SK-MEL-5 (cell line): ENCODE measurements at places on chromosomes 12 and 14.

GRCh38 chr12:948238-948637 is 1.3 kb downstream of the RAD52 start:
- no peak for DNase-seq

GRCh38 chr14:32469388-32470160 is 140.5 kb downstream of the AKAP6 start:
- DNase-seq = peak; percentile 68

DNA sequence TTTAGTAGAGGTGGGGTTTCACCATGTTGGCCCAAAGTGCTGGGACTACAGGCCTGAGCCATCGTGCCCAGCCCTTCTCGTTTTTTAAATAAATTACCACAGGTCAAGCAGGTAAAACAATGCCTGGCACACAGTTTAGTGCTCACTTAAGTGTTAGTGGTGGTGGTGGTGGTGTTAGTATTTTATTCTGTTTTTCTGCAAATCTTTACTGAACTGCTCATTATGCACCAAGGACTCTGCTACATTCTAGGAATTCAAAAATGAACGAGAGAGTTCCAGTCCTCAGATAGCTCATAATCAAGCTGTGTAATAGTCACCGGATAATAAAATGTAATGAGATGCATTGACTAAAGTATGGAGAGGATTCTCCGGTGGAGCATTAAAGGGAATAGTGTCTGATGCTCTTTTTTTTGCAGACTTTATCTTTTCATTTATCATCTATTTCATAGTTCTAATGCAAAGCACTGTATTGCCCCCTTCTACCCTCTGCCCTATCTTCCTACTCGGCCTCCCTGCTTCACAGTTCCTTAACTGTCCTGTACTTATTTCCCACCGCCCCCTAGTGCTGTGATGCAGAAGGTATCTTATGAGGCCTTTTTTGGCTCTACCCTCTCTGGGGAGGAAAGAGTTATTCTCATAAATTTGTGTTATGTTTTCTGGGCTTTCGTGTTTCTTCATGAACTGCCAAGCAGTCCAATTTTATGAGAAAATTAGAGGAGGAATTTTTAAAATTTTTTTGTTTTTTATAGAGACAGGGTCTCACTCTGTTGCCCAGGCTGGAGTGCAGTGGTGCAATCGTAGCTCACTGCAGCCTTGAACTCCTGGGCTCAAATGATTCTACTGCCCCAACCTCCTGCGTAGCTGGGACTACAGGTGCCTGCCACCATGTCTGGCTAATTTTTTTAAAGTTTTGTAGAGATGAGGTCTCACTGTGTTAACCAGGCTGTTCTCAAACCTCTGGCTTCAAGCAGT is 1.0 kb downstream of the ITFG2 start:
- peak; percentile 86 for DNase-seq

DNA sequence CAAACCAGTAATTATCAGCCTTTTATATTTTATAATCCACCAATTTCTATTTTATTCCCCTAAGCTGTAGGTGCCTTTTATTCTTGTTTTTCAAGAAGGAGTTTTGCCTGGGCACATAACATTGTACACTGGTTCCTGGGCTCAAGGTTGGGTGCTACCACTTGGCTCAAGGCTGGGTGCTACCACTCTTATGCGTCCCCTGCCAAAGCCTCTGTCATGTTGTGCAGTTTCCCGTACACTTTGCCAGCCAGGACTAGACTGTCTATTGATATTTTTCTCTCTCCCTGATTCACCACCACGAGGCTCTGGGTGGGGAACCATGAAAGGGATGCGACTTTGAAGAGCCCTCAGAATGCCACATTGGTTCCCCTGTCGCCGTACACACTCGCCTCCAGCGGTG is 52.5 kb upstream of the VASH1 start:
- no peak for DNase-seq

DNA sequence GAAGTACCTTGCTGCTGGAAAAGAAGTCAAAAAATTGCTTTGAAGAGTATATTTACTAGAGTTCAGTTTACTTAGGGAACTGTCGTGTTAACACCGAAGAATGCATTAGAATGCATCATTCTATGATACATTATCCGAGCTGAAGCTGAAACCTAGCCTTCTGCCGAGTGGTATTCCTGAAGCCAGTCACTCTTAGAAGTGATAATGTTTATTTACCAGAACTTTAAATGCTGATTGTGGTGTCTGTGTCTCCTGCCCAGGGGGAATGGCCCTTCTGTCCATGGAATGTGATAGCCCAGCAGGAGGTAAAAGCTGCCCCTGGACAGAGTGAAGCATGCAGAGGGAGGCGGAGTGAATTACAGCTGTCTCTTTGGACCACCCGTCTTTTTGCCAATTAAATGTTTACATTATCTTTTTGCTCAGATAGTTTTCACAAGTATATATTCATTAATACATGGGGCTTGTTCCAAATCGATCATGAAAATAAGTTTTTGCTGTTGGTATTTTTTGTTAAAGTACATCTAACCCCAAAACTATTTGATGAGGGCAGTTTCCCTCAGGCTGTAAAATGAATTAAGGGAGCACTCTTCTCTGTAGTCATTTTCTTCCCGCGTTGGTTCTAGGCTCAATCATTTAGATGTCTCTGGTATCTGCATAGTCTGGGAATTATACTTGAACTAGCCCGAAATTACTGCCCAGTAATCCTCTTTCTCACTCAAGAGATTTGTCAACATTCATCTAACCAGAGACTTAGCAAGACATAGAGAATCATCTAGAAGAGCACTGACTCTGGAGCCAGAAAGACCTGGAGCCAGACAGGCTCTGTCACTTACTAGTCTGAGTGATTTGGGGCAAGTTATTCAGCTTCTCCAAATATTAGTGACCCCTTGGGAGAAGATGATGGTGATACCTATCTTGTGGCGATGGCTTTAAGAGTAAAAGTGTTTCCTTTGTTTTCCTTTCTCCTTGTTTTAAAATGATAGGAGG is 147.6 kb downstream of the CRADD start:
- no peak for DNase-seq

DNA sequence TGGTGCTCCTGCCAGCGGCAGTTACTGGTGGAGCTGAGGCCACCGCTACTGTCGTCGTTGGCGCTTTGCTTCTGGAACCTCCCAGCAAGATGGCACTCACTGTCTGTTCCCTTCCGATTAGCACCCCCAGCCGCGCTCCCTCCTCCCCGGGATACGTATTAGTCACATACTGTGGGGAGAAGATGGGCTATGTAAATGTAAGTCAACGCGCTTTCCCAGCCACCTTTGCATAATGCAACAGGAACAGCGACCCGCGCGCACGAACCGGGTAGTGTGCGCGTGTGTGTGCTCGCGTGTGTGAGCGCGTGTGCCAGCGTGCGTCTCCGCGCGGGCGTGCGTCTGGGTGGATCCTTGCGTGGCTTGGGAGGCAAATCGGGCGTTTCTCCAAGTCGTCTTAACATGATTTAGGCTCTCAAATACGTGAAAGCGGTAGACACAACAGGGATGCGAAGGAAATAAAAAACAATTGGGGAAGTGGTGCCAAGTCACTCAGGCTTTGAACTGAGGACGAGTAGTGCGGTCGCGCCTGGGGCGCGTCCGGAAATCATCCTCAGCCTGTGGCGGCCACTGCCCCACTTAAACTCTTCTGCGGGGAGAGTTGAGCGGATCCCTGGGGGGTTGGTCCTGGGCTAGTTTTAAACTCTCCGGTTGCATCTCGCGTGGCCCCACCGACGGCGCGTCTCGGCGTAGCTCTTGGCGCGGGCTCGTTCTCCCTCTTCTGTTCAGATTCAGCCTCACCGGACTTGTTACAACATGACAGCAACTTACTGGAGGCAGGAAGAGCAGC is 1.8 kb downstream of the FLRT2 start:
- DNase-seq = peak; percentile 54

- DNase-seq = no peak
Measured at GRCh38 chr12:50052544-50052943, 4.9 kb upstream of the ASIC1 start.

DNA sequence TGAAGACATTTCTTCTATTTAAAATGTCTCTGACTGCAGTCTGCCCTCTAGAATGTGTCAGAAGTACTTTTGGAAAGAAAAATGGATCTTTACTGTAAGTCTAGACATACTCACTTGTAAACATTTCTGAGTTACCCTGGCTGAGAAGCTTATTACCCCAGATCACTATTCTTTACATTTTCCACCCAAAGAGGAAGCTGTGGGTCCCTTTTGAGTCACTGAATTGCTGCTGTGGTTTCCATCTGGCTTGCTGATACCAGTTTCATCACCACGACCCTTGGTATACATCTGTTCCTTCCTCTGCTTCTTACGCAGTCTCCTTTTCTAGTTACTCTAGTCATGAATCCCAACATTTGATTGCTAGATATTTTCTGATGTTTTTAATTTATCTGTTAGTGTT is 20.2 kb upstream of the CLEC4D start:
- DNase-seq = no peak

- DNase-seq = peak; percentile 98
Measured at GRCh38 chr12:12725086-12725955, 8.2 kb downstream of the CDKN1B start.

GRCh38 chr14:53175375-53175774 is 22.3 kb upstream of the DDHD1 start:
- no peak for DNase-seq

- no peak for DNase-seq
Measured at GRCh38 chr12:1564067-1564466, 30.3 kb downstream of the FBXL14 start.

DNA sequence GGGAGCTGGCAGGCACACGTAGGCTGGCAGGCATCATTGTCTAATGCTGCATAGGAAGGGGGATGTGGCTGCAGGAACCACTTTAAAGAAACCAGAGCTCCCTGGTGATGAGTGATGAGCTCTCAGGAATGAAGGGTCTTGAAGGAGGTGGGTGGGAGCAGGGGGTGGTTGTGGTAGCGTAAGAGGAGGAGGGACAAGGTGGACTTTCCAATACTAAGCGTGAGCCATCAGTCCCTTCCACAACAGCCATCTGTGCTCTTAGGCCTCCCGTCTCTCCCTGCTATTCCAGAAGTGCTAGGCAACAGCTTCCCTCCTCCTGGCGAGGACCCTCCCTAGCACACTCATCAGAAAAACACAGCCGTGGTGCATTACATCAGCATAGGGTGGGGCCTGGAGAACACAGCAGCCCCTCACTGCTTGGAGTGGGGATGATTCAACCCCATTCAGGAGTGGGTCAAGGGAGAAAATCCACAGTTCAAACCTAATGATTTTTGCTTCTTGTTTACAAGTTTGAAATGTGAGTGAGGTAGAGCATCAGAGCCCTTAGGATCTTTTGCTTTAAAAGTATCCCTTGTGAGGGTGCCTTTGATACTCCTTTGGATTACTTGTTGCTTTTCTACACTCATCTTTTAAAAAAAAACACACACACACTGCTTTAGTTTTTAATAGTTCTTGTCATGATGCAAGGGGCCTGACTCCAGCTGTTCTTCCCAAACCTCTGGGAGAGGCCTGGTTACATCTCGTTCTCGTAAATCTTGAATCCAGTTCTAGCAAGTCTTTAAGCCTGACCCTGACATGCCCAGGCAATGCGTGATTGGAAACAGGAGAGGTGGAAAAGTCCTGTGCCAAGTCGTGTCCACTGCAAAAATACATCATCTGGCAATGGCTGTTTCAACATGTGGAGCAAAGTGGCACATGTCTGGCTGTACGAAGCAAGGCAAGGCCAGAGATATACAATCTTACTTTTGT is 356.4 kb upstream of the DDHD1 start:
- no peak for DNase-seq

- no peak for DNase-seq
Measured at GRCh38 chr14:38080696-38081095, 127.0 kb upstream of the SSTR1 start.

GRCh38 chr12:127542931-127543330 is 724.0 kb upstream of the TMEM132C start:
- no peak for DNase-seq

DNA sequence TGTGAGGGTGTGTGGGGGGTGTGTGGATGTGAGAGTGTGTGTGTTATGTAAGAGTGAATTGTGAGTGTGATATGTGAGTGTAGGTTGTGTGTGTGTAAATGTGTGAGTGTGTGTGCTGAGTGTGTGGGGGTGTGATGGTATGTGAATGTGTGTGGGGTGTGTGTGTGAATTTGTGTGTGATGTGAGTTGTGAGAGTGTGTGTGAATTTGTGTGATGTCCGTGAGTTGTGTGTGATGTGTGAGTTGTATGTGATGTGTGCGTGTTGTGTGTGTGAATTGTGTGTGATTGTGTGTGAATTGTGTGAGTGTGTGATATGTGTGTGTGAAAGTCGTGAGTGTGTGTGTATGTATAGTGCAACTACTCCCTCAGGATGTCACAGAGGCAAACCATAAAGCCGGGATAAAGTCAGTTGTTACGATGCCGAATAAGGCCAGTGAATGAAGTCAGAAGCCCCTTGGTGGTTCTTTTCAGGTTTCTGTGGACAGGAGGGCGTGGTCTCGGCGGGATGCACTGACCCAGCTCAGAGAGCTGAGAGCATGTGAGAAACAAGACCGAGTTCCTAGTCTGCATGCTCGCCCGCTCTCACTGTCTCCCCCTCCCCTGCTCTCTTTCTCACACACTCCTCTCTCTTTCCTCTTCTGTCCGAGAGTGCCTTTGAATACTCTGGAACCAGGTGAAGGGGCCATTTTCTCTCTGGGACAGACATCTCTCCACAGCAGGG is 71.8 kb upstream of the MAX start:
- no peak for DNase-seq

- DNase-seq = peak; percentile 5
Measured at GRCh38 chr14:36805131-36805559, 143.5 kb downstream of the PAX9 start.

GRCh38 chr14:67967206-67967605 is 147.6 kb downstream of the RAD51B start:
- no peak for DNase-seq

- DNase-seq = peak; percentile 70
Measured at GRCh38 chr12:64400041-64400440, 4.2 kb upstream of the XPOT start.

DNA sequence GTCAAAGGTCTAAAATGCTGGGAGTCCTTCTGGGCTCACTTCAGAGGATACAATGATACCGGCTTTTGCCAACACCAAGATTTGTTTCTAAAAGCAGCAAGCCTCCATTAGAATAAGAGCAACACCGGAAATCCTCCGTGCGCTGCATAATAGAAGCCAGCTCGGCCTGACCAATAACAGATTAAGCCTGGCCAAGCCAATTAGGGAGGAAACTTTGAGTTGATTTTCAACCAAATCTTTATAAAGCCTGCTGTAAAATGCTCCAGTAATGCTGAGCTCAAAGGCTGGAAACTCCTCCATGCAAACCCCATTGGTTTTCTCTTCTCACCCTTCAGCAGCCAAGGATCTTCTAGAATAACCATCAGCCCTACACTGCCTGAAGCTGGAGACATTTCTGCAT is 150.1 kb downstream of the NTF3 start:
- no peak for DNase-seq

DNA sequence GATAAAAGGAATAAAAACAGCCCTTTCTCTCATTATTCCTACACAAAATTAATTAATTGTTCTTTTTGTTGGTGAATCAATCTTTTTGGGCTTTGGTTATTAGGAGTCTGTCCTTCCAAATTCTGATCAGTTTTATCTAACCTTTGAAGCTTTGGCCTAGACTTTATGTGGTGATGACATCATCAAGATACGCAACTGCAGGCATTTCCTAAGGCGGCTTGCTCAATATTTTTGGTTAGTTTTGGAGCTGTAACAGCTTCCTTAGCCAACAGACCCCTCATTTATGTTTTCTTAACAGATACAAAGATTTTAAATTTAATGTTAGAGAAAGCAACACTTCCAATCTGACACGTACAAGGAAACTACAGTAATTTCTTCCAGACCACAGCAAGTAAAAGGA is 87.8 kb upstream of the PDE3A start:
- DNase-seq = no peak

GRCh38 chr12:127008755-127009403 is 1258.1 kb upstream of the TMEM132C start:
- DNase-seq = no peak
